ENCODE measurements at places on chromosomes 12 and 14.
A peak's percentile ranks its signal among the peaks of the same experiment; 100 is the strongest.

DNA sequence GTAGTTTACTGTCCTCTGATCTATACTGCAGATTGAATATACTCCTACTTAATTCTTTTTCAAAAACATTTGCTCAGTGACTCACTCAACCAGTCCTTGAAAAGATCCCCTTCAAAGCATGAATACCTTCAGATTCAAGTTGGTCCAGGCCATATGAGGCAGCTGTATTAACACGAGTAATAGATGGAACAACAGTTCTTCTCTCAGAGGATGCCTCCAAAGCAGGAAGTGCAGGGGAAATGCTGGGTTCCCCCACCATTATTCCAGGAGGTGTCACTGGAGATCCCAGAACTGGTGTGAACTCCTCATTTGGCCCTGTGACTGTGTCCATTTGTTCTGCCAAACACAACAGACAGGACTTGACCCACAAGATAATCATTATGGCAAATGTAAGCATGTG, 20.6 kb downstream of the ARMH4 start:
- DNase-seq, result peak; percentile 32

- no peak for DNase-seq
Observed at GRCh38 chr14:93914278-93914677, 12.9 kb upstream of the FAM181A start.

GRCh38 chr12:116068371-116068770, 209.1 kb downstream of the MED13L start:
- no peak for DNase-seq

GRCh38 chr12:131971226-131971625, 21.5 kb downstream of the EP400 start:
- no peak for DNase-seq

DNA sequence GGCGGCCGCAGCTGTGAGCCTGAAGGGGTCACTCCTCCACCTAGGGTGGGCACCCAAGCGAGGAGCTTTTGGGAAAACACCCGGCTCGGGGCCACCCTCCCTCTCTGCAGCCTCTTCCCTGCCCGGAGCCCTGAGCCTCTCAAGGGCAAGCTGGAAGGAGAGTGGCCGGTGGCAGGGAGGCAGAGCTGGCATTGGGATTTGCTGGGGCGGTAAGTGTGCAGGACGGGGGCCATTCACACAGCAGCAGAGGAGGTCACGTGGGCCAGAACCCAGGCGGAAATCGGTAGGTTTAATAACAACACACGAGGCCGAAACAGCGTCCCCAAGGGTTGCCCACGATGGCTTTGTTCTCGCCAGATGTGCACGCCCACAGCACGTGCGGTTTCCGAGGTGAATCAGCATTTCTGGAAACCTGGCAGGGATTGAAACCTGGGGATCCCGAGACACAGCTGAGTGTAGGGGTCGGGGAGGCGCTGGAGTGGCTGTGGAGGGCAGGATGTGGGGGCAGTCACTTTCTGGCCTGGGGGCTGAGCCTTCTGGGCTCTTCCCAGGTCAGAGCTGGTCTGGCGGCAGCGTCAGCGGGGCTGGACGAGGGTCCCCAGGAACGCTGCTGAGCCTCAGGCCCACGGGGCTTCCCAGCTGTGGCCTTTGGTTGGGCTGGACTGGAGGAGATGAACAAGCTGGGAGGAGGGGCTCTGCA, 23.5 kb downstream of the NOC4L start:
- no peak for DNase-seq
